ENCODE measurements at places on chromosomes 7 and 10. TPM values are rescaled to one million over a fixed set of nuclear protein-coding genes. Genes with fewer than 3 reads are reported as not detected.

DNA sequence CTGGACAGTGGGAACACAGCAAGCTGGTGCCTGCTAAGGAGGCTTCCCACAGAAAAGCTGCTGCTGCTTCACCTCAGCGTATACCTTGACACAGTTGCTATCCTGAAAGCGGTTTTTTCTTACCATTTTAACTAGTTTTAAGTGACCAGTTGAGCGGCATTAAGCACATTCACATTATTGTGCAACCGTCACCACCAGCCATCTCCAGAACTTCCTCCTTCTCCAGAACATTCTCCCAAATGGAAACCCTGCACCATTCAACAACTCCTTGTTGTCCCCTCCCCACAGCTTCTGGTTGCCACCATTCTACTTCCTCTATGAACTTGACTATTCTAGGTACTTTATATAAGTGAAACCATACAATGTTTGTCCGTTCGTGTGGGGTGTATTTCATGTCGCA is 169.9 kb downstream of the SNX10 start:
- no peak for DNase-seq

- DNase-seq: no peak
Measured at GRCh38 chr10:76911184-76911583, 726.4 kb downstream of the KCNMA1 start.

Gene ZEB1
- 23.0 TPM for polyA plus RNA-seq

- no peak for DNase-seq
Measured at GRCh38 chr7:94706996-94707740, 51.2 kb upstream of the SGCE start.

Gene DGKB
- 3.3 TPM for polyA plus RNA-seq

DNA sequence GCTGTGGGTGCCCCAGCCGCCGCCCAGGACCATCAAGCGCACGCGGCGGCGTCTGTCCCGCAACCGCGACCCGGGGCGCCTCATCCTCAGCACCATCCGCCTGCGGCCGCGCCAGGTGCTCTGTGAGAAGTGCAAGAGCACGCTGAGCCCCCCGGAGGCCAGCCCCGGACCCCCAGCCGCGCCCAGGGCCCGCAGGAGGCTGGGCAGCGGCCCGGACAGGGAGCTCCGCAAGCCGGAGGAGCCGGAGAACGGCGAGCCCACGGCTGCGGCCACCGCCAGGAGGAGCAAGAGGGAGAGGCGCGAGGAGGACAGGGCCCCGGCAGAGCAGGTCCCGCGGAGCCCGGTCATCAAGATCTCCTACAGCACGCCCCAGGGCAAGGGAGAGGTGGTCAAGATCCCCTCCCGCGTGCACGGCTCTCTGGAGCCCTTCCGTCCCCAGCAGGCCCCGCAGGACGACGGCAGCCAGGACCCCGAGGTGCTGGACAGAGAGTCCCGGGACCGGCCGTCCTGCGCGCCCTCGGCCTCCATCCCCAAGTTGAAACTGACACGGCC is 8.0 kb downstream of the PWWP2B start:
- no peak for DNase-seq

Gene MALRD1
- polyA plus RNA-seq: 2.3 TPM

GRCh38 chr7:111846898-111847297 is 284.6 kb upstream of the IMMP2L start:
- DNase-seq: no peak

GRCh38 chr10:6020826-6021225 is 41.3 kb downstream of the IL2RA start:
- DNase-seq: no peak

- no peak for DNase-seq
Measured at GRCh38 chr10:3704565-3705325, 80.3 kb downstream of the KLF6 start.

GRCh38 chr10:33240931-33241330 is 93.5 kb downstream of the NRP1 start:
- no peak for DNase-seq

DNA sequence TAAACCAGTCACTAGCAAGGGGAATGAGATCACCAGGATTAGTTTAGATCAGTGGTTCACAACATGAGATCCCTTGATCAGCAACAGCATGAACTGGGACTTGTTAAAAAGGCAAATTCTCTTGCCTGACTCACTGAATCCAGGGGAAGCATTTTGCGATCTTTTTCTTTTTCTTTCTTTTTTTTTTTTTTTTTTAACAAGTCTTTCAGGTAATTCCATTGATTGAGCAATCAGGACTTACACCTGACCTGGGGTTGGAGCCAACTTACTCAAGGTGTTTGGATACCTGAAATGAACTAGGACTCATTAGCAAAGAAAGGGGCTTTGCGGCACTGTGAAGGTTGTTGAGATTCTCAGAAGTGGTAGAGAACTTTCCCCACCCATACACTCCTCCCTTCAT is 47.1 kb upstream of the PRR15 start:
- no peak for DNase-seq

GRCh38 chr10:69516796-69517195 is 56.4 kb downstream of the NEUROG3 start:
- no peak for DNase-seq

- no peak for DNase-seq
Measured at GRCh38 chr7:106099539-106099938, 12.6 kb downstream of the SYPL1 start.

DNA sequence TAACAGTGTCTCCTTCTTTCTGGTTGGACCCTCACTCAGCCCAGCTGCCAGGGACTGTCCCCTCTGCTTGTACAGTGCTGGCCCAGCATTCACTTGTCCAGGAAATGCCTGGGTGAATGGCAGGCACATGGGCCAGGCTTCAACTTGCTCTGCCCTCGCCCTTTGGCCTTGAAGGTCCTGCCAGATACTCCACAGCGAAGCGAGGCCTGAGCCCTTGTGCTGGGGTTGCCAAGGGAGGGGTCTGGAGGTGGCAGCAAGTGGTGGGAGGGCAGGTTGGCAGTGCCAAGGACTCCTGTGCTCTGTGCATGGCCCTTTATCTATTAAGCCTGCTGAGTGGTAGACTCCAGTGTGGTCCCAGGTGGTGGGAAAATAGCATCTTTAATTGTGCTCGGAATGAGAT is 75.7 kb downstream of the CDH23 start:
- DNase-seq: no peak

GRCh38 chr10:120628197-120628596 is 171.2 kb downstream of the PLPP4 start:
- DNase-seq: no peak
